ENCODE measurements at places on chromosomes 6 and 20. TPM values are rescaled to one million over a fixed set of nuclear protein-coding genes. Genes with fewer than 3 reads are reported as not detected.

The RIMS1 gene
- not detected for total RNA-seq

The PLEKHG1 gene
- total RNA-seq: 0.32 TPM

The WFDC5 gene
- total RNA-seq: not detected

The SCP2D1 gene
- total RNA-seq: not detected

The GGTLC1 gene
- total RNA-seq: not detected

The GSTA5 gene
- total RNA-seq: not detected

The PSORS1C2 gene
- total RNA-seq: not detected

The PDE10A gene
- 25.5 TPM for total RNA-seq

The GRM1 gene
- total RNA-seq: 0.02 TPM

The RFX6 gene
- not detected for total RNA-seq

The CST1 gene
- total RNA-seq: 0.44 TPM

The KCNK16 gene
- total RNA-seq: not detected

The ZNF318 gene
- total RNA-seq: 4.8 TPM

The FILIP1 gene
- total RNA-seq: 0.30 TPM

The PERP gene
- 85.8 TPM for total RNA-seq

The MTCH1 gene
- total RNA-seq: 129 TPM

The TFAP2A gene
- total RNA-seq: 11.9 TPM

The ATAT1 gene
- 5.5 TPM for total RNA-seq

The HLA-DMB gene
- 1.3 TPM for total RNA-seq

The NOX3 gene
- total RNA-seq: not detected

The CLIC5 gene
- not detected for total RNA-seq

The KIFC1 gene
- total RNA-seq: 39.0 TPM
